Prostate gland (tissue), 2 donors: ENCODE measurements at places on chromosomes 6 and 20. TPM values are rescaled to one million over a fixed set of nuclear protein-coding genes. Genes with fewer than 3 reads are reported as not detected.

GRCh38 chr6:155502393-155502792 lies 46.8 kb upstream of the NOX3 start:
- no peaks in the 10 kb centered on the region for H3K4me1 ChIP-seq
- no peaks in the 10 kb centered on the region for H3K36me3 ChIP-seq
- H3K27ac ChIP-seq: no peak overlapping the region
- H3K4me3 ChIP-seq: no peak overlapping the region

Gene LPIN3
- total RNA-seq: 16.2 TPM

DNA sequence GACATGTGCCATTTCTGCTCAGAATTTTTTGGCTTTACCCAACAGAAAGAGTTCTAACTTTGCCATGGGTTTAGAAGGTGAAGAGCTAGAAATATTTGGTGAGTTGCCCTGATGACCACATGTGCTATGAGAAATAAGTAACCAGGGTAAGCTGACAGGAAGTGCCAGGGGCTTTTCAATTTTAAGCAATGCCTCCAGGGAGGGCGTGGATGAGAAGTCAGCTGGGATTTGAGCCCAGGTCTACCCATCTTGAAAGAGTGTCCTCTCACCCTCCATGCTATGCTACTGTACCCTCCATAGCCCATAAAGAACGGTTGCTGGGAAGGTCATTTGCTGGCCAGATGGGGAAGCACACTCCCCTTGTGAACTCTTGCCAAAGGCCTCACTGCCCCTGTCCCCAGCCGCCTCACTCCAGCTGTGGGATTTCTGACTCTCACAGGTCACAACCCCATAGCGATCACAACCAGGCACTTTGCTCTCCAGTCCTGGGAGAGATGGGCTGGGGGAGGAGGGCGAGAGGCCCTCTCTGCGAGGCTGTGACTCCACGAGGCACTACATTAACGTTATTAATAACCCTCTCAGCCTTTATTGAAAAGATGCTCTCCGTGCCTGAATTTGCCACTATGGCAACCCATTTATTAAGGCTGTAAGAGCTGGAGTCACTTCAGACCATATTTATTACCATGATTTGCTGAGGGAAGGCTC lies 291.1 kb downstream of the DHX35 start:
- no peaks in the 10 kb centered on the region for H3K27me3 ChIP-seq
- H3K4me3 ChIP-seq: no peak overlapping the region
- H3K4me1 ChIP-seq: no peaks in the 10 kb centered on the region
- no peak overlapping the region for H3K27ac ChIP-seq
- DNase-seq: no peak
- no peaks in the 10 kb centered on the region for H3K36me3 ChIP-seq

Gene CASP8AP2
- 10.9 TPM for total RNA-seq

DNA sequence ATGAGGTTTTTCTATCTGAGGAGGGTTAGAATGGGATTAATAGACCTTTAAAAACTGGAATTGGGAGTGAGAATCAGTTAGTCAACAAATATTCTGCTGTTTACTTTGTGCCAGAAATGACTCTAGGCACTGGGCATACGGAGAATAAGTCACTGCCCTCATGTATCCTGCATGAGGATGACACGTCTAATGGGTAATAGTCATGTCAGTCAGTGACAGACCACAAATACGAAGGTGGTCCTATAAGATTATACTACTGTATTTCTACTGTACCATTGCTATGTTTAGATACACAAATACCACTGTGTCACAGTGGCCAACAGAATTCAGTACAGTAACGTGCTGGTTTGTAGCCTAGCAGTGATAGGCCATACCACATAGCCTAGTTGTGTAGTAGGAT lies 30.7 kb downstream of the ZFAND3 start:
- H3K4me3 ChIP-seq: no peak overlapping the region
- H3K4me1 ChIP-seq: peaks cover 5% of the 10 kb centered on the region
- no peaks in the 10 kb centered on the region for H3K36me3 ChIP-seq
- no peaks in the 10 kb centered on the region for H3K27me3 ChIP-seq
- H3K27ac ChIP-seq: no peak overlapping the region

DNA sequence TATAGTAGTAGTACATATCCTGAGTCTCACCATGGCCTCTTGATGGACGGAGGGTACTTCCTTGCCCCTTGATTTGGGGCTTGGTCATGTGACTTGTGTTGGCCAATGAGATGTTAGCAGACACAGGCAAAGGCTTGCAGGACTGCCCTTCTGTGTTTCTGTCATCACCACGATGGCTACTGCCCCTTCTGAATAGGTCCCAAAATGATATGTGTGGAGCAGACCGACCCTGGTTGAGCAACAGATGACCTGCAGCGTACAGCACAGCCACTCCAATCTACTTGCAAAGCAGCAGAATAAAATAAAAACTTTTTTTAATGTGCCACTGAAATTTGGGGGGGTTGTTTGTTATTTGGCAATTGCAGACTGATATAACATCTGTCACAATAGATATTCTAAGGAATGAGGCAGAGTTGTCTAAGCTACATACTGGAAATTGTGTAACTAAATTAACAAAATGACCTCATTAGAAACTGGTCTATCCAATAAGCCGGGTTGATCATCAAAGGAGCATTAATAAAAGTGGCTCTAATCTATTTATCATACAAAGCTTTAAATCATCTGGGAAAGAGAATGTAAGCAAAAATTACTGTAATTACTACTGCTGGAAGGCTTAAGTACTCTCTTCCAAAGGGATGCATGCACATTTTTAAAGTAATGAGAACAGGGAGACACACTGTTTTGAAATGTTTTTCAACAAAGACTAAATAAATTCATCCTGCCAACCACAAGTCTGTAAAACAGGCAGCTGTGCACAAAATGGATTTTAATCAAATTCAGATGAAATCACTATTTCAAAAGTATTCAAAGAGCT lies 209.5 kb downstream of the KIF16B start:
- H3K4me1 ChIP-seq: no peaks in the 10 kb centered on the region
- no peaks in the 10 kb centered on the region for H3K27me3 ChIP-seq
- H3K4me3 ChIP-seq: no peak overlapping the region
- H3K36me3 ChIP-seq: no peaks in the 10 kb centered on the region

- no peak for DNase-seq
- no peaks in the 10 kb centered on the region for H3K27me3 ChIP-seq
- H3K4me1 ChIP-seq: no peaks in the 10 kb centered on the region
- no peak overlapping the region for H3K4me3 ChIP-seq
- H3K36me3 ChIP-seq: no peaks in the 10 kb centered on the region
- no peak overlapping the region for H3K27ac ChIP-seq
These were observed 31.4 kb downstream of the KCNK17 start for GRCh38 chr6:39282774-39283173.

Gene ERVFRD-1
- total RNA-seq: not detected

DNA sequence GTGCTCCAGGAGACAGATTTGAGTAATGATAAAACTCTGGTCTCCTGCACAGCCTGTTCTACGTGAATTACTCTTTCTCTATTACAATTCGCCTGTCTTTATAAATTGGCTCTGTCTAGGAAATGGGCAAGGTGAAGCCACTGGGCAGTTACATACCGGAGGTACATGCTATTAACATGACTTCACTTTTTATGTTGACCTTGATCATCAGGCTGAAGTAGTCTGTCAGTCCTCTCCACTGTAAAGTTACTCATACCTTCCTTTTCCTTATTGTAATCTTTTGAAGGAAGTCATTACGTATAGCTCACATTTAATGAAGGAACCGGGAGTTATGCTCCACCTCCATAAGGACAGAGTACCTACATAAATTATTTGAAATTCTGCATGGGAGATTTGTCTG lies 19.9 kb upstream of the KHDC1 start:
- no peak for DNase-seq
- H3K36me3 ChIP-seq: no peaks in the 10 kb centered on the region
- H3K27ac ChIP-seq: no peak overlapping the region
